ENCODE measurements at places on chromosomes 7 and 10. TPM values are rescaled to one million over a fixed set of nuclear protein-coding genes. Genes with fewer than 3 reads are reported as not detected.

Gene SGPL1
- total RNA-seq: 25.5 TPM

Gene PDE6C
- not detected for total RNA-seq

DNA sequence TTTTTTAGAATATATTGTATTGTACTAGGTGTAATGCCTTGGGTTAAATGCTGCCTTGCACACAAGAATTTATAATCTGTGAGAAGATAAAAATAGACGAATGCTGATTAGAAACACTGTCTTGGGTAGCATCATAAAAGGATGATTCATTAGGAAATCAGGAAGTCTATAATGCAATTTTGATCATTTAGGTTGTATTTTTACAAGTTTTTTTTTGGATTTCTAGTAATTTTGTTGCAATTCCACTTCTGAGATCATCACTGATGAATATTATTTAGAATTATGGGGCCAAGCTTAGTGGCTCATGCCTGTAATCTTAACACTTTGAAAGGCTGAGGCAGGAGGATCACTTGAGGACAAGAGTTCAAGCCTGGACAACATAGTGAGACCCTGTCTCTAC lies 29.6 kb downstream of the WBP1L start:
- DNase-seq: no peak

Gene KIF11
- 7.4 TPM for total RNA-seq

Gene ATOH7
- not detected for total RNA-seq

Gene TFEC
- not detected for total RNA-seq

Gene ZCCHC24
- 5.7 TPM for total RNA-seq

DNA sequence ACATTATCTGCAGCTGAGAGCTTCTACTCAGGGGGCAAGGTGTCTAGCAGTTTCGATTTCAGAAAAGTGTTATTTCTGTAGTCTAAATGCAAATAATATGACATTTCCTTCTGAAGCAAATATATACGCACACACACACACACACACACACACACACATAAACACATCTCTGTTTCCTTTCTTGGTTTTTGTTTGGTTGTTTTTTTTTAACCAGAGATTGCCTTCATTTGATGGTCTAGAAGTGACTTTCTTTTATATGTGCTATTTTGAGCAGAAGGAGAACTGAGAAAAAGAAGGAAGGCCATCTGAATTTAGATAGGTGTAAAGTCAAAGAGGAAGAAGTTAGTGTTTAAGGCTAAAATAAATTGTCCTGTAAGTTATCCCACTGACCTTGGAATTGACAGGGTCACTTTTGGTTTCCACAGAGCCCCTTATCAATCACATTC lies 142.2 kb downstream of the TRIL start:
- no peak for DNase-seq

Gene UTF1
- not detected for total RNA-seq

- no peak for DNase-seq
Observed at GRCh38 chr7:94907811-94908322, 473 bp downstream of the PPP1R9A start.

Gene ODAD2
- total RNA-seq: 0.30 TPM

DNA sequence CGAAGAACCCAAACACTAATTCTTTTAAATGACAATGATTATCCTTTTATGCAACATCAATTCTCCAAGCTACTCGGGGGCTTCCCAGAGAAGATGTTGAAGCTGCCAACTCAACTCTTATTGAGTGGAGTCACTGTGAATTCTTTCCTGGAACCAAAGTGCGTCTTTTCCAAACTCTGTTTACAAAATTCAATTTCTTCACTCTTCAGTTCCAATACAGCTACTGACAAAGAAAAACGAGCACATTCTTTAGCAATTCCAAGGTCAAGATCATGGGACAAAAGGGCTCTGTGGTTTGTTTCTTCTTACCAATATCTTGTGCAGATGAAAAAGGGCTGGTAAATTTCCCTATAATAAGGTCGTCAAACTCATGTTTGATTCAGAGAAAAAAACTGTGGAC lies 74.2 kb downstream of the FAS start:
- DNase-seq: no peak

DNA sequence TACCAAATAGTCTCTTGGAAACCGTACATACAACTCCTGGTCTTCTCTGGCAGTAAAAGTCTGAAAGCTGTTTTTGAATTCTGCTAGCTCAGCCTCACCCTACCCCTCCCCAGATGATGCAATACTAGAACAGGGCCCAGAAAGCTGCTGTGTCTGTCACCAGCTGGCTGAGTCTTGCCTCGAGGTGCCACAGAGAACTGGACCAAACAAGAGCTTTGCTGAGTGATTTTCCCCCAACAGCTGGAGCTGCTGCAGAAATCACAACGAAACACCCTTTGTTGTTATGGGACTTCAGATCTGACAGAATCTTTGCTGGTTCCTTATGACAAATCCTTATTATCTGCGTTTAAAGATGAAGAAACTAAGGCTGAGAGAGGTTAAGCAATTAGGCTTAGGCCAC lies 134.1 kb downstream of the SPAG6 start:
- DNase-seq: no peak

Gene LBX1
- total RNA-seq: not detected

Data from Caki2 (cell line).